ENCODE measurements at places on chromosomes 16 and 17.

GRCh38 chr17:11239379-11239970 lies 1.5 kb upstream of the SHISA6 start:
- DNase-seq, result no peak

- no peak for DNase-seq
Observed at GRCh38 chr16:86740906-86741799, 162.8 kb downstream of the FOXL1 start.

GRCh38 chr16:85422632-85423550 lies 190.2 kb upstream of the GSE1 start:
- no peak for DNase-seq

DNA sequence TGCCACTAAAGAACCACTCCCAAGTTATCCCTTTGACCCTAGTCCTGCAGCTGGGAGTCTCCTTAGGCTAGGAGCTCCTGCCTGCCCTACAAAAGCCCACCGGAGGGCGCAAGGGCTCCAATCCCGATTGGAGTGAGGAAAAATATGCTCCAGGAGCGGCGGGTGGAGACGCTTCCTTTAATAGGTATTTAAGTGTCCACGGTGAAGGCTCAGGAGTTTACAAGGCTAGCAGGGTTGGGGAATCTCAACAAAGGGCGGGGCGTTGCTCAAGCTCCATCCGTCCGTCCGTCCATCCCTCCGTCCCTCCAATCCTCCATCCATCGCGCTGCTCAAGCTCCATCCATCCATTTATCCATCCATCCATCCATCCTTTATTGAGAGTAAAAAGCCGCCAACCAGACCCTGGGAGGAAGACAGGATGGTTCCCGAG lies 556 bp upstream of the SPNS1 start:
- DNase-seq, result no peak

DNA sequence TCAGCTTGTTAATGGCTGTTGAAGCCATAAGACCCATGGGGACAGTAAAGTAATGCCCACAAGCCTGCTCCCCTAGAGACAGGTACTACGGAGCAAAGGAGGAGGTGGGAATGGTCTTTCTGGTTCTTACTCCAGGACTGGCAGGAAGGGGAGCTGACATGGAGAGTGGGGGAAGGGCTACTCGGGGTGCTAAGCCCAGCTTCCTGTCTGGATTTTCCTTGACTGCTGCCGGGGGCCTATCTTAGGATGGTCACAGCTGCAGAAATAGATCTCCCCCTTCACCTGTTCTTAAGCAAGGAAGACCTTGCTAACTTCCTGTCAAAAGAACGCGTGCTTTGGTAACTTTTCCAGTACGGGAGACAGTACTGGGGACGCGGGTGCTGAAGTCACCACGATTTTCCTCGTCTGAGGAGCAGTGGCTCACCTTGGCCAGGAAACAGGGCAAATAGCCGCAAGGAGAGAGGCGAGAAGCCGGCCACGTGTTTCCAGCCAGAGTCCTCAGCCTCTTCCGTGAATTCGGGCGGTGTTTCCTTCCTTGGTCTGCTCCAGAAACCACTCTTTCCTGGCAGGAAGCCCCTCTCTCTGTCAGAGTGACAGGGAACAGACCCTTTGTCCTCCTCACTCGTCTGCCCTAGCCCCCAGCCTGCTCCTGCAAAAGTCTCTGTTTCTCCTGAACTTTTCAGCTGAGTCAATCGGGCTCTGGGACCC lies 656 bp upstream of the PRR29 start:
- no peak for DNase-seq

GRCh38 chr16:89546781-89547180 lies 13.7 kb upstream of the RPL13 start:
- DNase-seq, result no peak

- no peak for DNase-seq
Observed at GRCh38 chr16:46638947-46639925, 18.1 kb upstream of the SHCBP1 start.

DNA sequence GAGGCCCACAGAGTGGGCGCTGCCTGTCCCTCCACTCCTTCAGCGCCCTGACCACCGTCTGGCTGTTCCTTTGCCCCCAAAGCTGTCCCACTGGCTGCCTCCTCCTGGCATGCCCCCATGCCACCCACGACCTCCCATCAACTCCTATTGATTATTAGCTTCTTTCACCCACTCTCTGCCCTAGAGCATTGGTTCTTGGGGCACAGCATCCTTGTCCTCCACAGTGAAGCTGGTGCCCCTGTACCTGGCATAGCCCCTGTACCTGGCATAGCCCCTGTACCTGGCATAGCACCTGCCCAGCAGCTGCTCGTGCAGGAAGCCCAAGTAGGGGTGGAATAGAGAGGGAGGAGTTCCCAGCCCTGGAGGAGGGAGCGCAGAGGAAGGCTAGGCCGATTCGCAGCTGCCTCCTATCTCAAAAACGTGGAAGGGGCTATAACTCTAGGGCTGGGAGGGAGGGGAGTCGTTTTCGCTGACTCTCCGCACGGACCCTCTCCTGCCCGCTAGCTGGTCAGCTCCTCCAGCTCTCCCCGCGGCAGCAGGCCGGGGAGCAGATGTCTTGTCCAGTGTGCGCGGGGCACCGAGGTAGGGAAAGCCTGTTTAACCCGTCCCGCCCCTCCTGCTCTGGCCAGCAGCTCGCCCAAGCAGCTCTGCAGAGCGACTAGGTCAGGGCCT lies 5.7 kb upstream of the ACTG1 start:
- no peak for DNase-seq

DNA sequence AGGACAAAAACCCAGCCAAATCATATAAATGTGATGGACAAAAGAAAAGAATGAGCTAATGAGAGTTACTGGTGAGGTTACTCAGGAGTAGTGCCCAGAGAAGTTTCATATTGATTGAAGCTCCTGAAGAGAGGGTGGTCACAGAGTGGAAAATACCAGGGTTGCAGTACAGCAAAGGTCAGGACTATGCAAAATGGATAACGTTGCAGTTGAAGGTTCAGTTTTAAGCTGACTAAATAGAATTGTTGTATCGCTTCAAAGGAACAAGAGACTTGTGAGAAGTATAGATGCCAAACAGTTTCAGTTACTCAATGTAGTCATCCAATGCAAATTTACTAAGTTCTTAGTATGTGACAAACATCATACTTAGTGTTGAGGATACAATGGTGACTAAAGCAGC lies 47.1 kb downstream of the ABCA8 start:
- DNase-seq, result no peak

- DNase-seq, result no peak
Observed at GRCh38 chr17:21352981-21353265, 23.2 kb upstream of the KCNJ12 start.

- DNase-seq, result no peak
Observed at GRCh38 chr17:36786867-36787266, 150.4 kb upstream of the LHX1 start.

DNA sequence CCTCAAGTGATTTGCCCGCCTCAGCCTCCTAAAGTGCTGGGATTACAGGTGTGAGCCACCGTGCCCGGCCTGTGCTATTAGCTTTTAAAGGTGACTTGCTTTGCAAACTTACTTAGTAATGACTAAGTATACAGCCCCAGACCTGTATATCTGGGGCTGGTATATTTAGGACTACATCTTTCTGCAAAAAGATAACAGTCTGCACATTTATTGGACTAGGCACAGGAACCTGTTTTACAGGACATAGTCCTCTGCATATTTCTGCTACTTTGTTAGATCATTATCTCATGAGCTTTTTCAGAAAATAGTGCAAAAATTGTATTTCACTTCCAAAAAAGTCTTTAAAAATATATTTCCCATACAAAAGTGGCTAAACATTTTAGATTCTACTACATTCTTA lies 1.3 kb downstream of the KRT24 start:
- DNase-seq, result no peak

DNA sequence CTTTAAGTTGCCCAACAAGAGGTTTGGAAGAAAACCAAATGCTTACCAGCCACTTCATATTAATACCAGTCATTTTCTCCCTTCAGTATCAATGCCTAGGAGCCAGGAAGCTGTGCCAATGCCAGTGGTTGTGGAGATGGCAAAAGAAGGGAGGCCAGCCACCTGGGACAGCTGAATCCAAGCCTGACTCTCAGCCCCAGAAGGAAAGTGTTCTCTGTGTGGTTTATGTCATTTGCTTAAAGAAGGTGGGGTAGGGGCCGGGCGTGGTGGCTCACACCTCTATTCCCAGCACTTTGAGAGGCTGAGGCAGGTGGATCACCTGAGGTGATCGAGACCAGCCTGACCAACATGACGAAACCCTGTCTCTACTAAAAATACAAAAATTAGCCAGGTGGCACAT lies 13.4 kb downstream of the C17orf78 start:
- no peak for DNase-seq

DNA sequence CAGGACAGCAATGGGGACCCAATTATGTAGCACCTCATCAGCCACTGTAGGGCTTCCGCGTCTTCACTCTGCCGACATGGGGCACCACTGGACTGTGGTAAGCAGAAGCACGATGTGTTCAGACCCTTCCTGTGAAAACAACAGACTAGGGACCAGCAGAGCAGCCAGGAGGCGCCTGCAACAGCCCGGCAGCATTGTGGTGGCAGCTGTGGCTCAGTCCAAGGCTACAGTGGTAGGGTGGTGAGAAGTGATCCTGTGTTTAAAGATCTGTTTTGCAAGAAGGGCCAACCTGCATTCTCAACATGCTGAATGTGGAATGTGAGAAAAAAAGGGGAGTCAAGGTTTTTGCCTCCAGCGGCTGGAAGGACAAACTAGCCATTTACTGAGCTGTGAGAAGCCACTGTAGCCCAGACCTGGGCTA lies 80.8 kb downstream of the GAS7 start:
- no peak for DNase-seq

DNA sequence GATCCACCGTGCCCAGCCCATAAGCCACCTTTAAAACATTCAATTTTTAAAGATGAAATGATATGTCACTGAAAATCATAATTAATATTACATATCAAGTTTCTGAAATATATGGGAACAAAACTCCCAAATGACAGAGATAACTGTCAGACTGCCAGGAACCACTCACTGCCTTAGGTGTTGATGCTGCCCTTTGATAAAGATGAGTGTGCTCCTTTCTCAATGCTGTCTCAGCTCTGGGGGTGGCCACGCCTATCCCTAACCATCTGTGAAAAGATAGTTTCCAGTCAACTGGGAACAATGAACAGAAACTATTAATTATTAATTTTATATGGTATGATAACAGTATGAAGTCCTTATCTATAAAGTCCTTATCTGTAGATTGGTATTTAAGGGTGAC lies 177.7 kb downstream of the MYO1D start:
- no peak for DNase-seq

DNA sequence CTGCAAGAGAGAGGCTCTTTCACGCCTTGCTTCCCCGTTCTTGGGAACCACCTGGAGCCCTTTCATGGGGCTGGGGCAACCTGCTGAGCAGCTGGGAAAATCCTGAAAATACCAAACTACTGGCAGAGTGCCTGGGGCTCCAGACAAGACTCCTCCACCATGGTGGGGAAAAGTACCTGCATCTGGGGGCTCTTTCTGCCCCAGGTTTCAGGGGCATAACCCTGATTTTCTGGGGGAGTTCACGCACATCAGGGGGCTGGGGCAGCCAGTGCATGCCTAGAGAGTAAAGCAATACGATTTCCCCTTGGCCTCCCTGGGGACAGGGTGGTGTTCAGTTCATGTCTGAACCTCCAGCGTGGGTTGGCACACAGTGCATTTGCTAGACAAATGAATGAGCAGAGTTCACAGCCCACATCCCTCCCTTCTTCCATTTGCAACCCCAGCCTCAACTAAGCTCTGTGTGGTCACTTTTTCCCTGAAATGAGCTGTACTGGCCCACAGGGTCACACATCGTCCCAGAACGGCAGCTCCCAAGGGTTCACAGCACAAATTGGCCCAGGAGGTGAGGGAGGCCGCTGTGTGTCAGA lies 5.2 kb upstream of the CDC42EP4 start:
- no peak for DNase-seq

DNA sequence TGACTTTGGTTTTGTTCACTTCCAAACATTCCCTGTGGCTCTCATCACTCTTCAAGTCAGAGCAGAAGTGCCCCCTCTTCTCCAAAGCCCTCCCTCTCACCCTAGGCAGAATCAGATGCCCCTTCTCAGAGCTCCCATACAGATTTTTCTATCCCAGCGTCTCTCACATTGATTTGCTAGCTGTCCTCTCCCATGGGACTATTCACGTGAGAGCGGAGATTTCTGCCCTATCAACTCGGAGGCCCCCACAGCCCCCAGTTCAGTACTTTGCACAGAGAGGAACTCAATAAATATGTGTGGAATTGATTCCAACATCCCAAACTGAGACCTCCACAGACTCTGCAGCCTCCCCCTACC lies 182.6 kb downstream of the C16orf78 start:
- no peak for DNase-seq

DNA sequence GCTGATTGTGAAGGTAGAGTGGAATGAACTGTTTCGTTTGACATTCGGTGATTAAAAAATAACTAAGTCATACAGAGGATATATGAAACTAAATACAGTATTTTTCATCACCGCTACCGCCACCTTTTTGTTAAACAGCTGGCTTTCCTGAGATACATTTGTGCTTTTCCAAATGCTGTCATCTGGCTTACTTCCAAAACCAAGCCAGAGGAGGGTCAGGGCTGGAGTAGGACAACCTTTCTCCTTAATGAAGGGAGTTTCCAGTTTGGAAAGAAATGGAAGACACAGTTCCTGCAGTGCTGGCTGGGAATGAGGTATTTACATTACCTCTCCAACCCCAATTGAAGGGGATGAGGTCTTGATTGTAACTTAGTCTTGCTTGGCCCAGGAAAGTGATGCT lies 3.2 kb downstream of the TNRC6C start:
- no peak for DNase-seq

DNA sequence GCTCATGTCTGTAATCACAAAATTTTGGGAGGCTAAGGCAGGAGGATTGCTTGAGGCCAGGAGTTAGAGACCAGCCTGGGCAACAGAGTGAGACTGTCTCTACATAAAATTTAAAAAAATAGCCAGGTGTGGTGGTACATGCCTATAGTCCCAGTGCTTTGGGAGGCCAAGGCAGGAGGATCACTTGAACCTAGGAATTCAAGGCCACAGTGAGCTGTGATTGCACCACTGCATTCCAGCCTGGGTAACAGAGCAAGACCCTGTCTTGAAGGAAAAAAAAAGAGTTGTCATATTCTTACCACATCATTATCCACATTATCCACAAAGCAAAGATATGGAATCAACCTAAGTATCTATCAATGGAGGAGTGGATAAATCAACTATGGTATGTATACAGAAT lies 21.0 kb upstream of the MAPK3 start:
- DNase-seq, result no peak

GRCh38 chr16:15434425-15435215 lies at the start of gene BMERB1:
Gene BMERB1, plus strand, starts transcription at chr16:15434588. Its CDS starts 66 bp downstream, at chr16:15434654.
- DNase-seq, result no peak

GRCh38 chr16:27270349-27270748 lies 1.8 kb upstream of the NSMCE1 start:
- DNase-seq, result no peak

- no peak for DNase-seq
Observed at GRCh38 chr16:89210904-89211515, 6.5 kb upstream of the ZNF778 start.

DNA sequence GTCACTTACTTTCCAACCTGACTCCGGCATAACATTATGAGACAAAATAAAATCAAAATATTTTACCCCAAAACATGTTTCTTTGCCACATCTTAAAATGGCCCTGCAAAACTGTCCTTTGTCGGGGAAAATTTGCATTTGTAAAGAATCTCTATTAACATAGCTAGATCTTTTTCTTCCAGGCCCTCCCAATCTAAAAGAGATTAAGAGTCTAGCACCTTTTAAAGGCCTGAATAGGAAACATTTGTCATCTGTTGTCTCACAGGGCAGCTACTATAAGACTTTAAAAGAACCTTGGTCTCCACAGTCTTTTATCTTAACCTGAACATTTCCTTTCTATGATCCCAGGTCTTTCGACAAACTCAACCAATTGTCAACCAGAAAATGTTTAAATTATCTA lies 18.1 kb upstream of the DHRS7B start:
- no peak for DNase-seq

- DNase-seq, result no peak
Observed at GRCh38 chr16:1681032-1681431, 3.0 kb downstream of the JPT2 start.
